Peyer's patch (tissue), 4 donors: ENCODE measurements at places on chromosomes 12 and 14. TPM values are rescaled to one million over a fixed set of nuclear protein-coding genes. Genes with fewer than 3 reads are reported as not detected.

- no peaks in the 10 kb centered on the region for H3K36me3 ChIP-seq
- no peaks in the 10 kb centered on the region for H3K27me3 ChIP-seq
- H3K4me3 ChIP-seq = no peak overlapping the region
- DNase-seq = no peak
- H3K27ac ChIP-seq = no peak overlapping the region
These were observed 192.2 kb downstream of the TMTC3 start for GRCh38 chr12:88334271-88334670.

DNA sequence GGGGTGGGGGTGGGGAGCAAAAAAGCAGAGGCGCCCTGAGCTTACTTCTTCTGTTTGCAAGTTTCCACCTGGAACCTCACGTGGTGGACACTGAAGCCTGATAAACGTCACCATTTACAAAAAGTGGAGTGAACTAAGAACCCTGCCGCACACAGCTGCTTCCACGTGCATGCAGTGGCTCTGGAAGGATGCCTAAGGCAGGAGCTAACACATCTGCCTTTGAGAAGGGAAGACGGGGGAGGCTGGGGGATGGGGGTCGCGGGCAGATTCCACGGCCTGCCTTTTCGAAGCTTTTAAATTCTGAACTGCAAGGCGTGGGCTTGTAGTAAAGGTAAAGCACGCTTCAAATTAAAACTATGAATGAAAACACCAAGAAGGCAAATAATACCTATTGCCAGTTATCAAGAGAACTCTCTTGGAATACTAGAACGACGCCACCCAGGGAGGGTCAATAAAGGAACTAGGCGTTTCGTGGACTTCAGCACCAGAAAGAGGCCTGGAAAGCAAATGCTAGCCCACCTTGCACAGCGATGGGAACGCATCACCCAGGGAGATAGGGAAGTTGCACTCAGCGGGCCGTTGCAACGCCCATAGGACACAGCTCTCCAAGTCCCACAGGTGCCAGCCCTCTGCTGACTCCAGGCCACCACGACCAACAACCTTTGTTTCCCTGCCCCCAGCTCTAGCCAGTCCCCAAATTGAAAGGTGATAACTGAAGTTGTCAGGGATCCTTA is 61.8 kb downstream of the TESC start:
- H3K27me3 ChIP-seq = no peaks in the 10 kb centered on the region
- no peak overlapping the region for H3K4me3 ChIP-seq
- no peaks in the 10 kb centered on the region for H3K36me3 ChIP-seq

DNA sequence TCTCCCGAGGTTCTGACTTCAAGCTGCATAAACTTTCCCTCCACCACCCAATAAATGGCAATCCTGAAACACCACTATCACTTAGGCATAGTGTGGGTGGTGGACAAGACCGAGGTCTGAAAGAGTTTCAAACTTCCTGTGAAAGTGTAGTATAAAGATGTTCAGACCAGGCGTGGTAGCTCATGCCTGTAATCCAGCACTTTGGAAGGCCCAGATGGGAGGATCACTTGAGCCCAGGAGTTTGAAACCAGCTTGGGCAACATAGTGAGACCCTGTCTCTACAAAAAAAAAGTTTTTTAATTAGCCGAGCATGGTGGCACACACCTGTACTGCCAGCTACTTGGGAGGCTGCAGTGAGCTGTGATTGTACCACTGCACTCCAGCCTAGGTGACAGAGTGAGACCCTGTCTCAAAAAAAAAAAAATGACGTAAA is 61.9 kb downstream of the CCDC92 start:
- H3K4me3 ChIP-seq = no peak overlapping the region
- no peaks in the 10 kb centered on the region for H3K4me1 ChIP-seq
- no peaks in the 10 kb centered on the region for H3K27me3 ChIP-seq
- no peak for DNase-seq

CD163 gene
- total RNA-seq = 72.5 TPM

- no peaks in the 10 kb centered on the region for H3K27me3 ChIP-seq
- H3K36me3 ChIP-seq = no peaks in the 10 kb centered on the region
- no peak overlapping the region for H3K27ac ChIP-seq
- no peak overlapping the region for H3K4me3 ChIP-seq
These were observed 9.7 kb downstream of the GLRX5 start for GRCh38 chr14:95544588-95544987.

AMHR2 gene
- total RNA-seq = not detected

ZNF219 gene
- total RNA-seq = 68.6 TPM

PLEKHG7 gene
- 1.0 TPM for total RNA-seq

GRCh38 chr12:119683413-119683812 is 15.5 kb downstream of the PRKAB1 start:
- peak overlapping the region; percentile 78 for H3K27ac ChIP-seq
- peaks cover 19% of the 10 kb centered on the region for H3K4me1 ChIP-seq
- no peaks in the 10 kb centered on the region for H3K27me3 ChIP-seq
- no peak for DNase-seq
- no peak overlapping the region for H3K4me3 ChIP-seq

DNA sequence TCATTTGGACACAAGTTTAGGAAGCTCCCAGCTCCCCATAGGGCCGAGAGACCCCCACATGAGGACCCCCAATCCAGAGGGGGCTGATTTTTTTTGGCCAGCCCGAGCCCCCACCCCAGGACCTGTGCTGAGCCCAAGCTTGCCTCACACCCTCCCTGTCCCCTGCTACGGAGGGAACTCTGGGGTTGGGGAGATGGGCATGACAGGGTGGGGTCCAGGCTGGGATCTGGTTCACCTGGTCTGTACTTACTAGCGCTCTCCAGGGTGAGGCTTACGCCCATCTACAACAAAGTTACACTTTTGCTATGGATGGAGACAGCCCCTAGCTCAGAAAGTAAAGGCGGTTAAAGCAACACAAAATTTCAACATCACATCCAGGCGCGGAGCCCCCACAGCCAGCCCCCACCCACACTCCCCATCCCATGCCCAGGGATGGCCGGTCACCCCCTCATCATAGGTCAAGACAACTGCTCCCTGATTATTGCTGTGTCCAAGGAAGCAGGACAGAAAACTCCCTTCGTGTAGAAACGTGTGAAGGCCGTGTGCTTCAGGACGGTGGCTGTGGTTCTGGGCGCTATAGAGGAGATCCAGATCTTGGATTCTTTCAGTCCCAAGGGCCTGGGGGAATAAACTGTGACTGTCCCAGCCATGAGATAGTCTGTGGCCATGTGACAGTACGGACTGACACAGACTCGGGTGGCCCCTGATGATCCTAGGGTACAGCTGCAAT is 10.7 kb downstream of the SLC25A29 start:
- DNase-seq = peak; percentile 24
- no peaks in the 10 kb centered on the region for H3K27me3 ChIP-seq
- H3K4me3 ChIP-seq = no peak overlapping the region
- no peaks in the 10 kb centered on the region for H3K4me1 ChIP-seq
- H3K36me3 ChIP-seq = no peaks in the 10 kb centered on the region

MMP17 gene
- total RNA-seq = 5.3 TPM

DNA sequence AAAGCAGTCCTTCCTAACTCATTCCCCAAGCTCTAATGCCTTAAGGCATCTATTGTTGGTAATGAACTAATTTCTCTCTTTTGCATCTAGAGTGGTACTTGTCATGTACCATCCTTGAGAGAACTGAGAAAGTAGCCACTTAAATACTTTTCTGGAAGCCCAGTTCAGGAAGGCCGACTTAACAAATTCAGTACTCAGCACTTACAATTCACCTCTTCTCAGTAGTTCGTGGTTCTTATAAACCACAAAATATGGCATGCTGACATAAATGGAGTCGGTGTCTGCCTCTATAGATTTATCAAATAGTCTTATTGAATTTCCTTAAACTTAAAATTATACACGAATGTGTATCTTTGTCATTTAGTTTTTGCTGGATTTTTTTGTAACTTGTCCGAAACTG is 9.4 kb upstream of the COCH start:
- H3K4me3 ChIP-seq = no peak overlapping the region
- no peaks in the 10 kb centered on the region for H3K4me1 ChIP-seq
- DNase-seq = no peak

- DNase-seq = no peak
- no peak overlapping the region for H3K4me3 ChIP-seq
- H3K27me3 ChIP-seq = no peaks in the 10 kb centered on the region
- no peak overlapping the region for H3K27ac ChIP-seq
These were observed 196.0 kb downstream of the RAD51B start for GRCh38 chr14:68015356-68016254.

GRCh38 chr12:125744201-125744600 is 679.0 kb downstream of the AACS start:
- H3K27ac ChIP-seq = no peak overlapping the region
- H3K4me1 ChIP-seq = no peaks in the 10 kb centered on the region
- DNase-seq = no peak
- no peak overlapping the region for H3K4me3 ChIP-seq
- no peaks in the 10 kb centered on the region for H3K36me3 ChIP-seq

GRCh38 chr14:100738704-100739131 is 12.0 kb downstream of the DLK1 start:
- no peaks in the 10 kb centered on the region for H3K4me1 ChIP-seq
- H3K27me3 ChIP-seq = no peaks in the 10 kb centered on the region
- H3K36me3 ChIP-seq = no peaks in the 10 kb centered on the region
- no peak overlapping the region for H3K4me3 ChIP-seq

DNA sequence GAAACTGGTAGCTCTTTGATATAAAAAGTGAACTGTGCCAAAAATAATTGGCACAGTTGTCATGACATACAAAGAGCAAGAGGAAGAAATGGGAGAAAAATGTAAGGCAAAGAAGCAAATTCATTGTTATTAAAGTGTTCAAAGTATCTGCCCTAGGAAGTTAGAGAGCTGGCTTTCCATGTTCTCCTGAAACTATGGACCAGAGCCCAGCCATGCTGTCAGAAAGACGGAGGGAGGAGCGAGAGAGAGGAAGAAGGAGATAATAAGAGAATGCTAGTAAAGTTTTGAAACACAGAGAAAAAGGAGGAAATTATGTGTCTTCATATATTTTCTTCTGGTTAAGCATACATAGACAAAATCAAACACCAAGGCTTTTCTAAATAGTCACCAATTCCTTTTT is 78.1 kb upstream of the PELI2 start:
- no peaks in the 10 kb centered on the region for H3K27me3 ChIP-seq
- no peak for DNase-seq
- H3K36me3 ChIP-seq = no peaks in the 10 kb centered on the region
- H3K27ac ChIP-seq = no peak overlapping the region
- H3K4me1 ChIP-seq = no peaks in the 10 kb centered on the region

CNTN1 gene
- 0.83 TPM for total RNA-seq

DNA sequence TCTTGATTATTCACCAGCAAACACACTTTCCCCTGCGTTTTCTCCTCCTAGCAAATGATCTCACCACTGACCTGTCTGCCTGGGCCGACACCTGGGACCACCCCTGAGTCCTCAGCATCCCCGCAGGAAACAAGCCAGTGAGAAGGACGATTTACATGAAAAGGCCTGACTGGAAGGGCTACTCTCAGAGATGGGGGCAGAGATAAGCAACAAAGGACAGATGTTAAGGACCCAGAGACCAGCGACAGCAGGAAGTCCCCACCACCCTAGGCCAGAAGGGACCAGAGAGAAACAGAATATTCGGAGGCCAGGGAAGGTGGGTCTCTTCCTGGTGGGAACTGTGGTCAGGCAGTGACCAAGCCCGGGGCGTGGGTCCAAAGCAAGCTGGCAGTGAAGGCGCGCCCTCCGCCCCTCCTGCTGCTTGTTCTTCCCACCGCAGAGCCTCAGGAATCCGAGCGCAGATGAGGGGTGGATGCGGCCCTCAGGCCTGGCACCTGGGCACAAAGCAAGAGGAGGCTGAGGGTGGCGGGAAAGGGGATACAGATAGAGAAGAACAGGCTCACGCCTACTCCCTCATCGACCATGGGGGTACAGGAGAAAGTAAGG is 55.8 kb downstream of the STX2 start:
- no peak for DNase-seq
- no peaks in the 10 kb centered on the region for H3K27me3 ChIP-seq
- no peaks in the 10 kb centered on the region for H3K36me3 ChIP-seq
- H3K27ac ChIP-seq = no peak overlapping the region
- no peak overlapping the region for H3K4me3 ChIP-seq
- no peaks in the 10 kb centered on the region for H3K4me1 ChIP-seq

DNA sequence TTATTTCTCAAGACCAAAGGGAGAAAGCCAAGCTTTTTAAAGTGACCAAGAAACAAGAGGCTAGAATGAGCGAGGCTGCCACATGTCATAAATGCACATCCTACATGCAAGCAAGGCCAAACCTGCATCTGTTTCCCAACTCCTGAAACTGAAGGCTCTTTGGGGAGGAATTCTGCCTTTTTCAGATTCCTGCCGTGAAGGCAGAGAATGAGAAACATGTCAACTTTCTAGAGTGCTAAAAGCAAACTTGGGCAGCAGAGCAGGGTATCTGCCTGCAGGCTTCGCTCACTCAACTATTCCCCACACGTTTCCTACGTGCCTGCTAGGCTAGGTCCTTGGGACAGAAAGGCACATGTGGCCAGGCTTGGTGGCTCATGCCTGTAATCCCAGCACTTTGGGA is 15.2 kb downstream of the DPF3 start:
- no peaks in the 10 kb centered on the region for H3K27me3 ChIP-seq
- H3K27ac ChIP-seq = no peak overlapping the region
- H3K4me1 ChIP-seq = no peaks in the 10 kb centered on the region
- no peak for DNase-seq
